ENCODE measurements at places on chromosomes 1 and 21.

- DNase-seq: no peak
Measured at GRCh38 chr1:111847466-111847865, 91.8 kb downstream of the DDX20 start.

DNA sequence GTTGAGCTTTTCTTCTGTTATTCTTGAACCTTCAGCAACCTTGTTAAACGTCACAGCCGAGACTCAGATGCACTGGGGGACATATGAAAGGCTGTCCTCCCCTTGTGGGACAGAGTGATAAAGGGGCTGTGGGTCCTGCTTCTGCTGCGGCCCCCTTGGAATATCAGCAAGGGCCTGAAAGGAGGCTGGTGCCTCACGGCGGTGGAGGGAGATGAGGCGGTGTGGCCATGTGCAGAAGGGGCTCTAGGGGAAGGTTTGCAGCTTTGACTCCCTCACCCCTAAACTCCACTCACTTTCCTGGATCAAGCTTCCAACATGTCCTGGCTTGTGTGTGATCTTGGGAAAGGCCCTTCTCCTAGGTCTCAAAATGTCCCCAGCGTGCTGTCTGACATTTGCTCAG lies 270.7 kb upstream of the CSF3R start:
- DNase-seq: no peak

GRCh38 chr1:203381151-203381751 lies 30.3 kb upstream of the FMOD start:
- no peak for DNase-seq

DNA sequence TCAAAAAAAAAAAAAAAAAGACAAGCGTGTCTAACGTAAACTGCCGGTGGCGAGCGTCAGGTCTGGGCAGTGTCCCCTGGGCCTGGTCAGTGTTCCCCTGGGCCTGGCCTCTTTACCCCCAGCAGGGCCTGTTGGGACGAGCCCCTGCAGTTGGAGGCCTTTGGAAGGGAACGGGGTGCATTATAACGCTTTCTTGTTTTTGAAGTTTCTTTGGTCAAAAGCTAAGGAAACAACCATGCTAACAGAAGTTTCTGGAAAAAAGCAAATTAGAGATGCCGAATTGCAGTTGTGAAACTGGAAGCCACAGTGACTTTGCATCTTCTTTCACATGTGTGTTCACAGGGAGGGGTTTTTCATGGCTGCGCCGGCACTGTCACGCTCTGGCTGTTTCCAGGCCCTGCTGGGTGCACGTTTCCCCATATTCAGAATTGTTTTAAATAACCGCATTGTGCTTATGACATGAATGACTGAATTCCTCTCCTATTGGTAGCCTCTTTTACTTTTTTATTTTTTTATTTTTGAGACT lies 16.0 kb downstream of the RRP1 start:
- no peak for DNase-seq

GRCh38 chr21:27224169-27224568 lies 257.3 kb upstream of the ADAMTS5 start:
- no peak for DNase-seq

GRCh38 chr1:244084763-244085162 lies 33.7 kb downstream of the ZBTB18 start:
- no peak for DNase-seq

DNA sequence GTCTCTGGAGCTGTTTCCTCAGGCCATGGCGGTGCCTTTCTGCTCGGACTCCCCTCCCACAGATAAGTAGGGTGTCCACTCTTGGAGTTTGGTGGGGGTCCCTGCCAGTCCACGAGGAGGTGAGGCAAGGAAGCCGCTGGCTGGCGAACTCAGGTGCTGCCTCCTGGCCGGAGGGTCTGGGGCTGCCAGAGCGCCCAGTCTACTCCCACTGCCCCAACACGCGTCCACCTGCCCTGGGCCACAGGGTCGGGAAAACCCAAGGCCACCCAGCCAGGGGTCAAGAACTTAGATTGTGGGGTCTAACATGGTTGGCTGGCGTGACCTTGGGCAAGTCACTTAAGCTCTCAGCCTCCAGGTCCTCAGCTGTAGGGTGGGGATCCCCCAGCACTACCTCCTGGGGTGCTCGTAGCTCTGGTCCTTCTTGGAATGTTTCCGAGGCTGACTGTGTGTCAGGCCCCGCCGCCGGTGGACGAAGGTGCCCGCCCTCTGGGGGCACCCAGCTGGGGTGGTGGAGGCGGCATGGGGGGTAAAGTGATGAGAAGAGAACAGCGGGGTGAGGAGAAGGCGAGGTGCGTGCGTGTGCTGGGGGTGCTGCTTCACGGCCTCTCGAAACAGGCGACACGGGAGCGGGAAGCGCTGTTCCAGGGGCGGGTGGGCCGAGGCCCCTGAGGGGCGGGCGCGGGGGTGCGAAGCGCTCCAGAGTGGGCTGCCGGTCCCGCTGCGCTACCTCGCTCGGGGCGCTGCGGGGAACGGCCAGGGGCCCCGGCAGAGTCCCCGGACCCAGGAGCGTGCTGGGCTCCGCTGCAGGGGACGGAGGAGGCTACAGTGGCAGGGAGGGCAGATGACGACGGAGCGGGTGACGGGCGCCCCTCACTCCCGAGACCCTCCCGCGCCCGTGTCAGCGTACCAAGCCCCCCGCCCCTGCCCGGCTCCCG lies 1.2 kb downstream of the SH2D5 start:
- no peak for DNase-seq

DNA sequence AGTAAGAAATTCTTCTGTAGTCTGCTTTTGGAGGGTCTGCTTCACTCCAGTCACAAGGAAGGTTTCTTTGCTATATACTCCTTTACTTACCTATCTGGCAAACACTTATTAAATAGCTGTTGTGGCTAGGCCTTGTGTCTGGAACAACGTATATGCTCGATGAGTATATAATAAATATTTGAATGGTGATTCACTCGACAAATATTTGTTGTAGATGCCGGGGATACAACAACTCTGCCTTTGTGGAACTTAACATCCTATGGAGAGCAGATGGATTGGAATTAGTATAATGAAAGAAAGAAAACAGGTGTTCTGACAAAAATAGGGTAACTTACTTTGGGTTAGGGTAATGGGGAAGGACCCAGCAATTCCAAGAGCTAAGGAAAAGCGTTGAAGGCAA lies 31.1 kb downstream of the KPNA6 start:
- DNase-seq: no peak

DNA sequence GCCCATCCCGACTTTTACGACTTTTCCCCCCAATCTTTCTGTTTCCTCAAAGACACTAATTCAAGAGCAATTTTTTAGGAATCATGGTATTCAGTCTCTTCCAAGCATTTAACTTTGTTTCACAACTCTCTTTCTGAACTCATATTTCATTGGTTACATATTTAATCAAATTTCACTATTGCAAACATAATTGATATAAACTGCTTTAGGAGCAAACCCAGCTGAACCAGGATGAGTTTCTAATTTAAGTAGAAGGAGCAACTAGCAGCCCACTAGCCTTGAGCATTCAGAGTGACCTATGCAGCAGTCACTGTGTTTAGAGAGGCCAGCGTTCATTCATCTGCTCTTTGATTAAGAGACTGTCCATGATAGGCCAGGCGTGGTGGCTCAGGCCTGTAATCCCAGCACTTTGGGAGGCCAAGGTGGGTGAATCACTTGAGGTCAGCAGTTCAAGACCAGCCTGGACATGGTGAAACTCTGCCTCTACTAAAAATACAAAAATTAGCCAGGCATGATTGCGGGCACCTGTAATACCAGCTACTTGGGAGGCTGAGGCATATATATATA lies 1.8 kb downstream of the CELA2B start:
- no peak for DNase-seq

DNA sequence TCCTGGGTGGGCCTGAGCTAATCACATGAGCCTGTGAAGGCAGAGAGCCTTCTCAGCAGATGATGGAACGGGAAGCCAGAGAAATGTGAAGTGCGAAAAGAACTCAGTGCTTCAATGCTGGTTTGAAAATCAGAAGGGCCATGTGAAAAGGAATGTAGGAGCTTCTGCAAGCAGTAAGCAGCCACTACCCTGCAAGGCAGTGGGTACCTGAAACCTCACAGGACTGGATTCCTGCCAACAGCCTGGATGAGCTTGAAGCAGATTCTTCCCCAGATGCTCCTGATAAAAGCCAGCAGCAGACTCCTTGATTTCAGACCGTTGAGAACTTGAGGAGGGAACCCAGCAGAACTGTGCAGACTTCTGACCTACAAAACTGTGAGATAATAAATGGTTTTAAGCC lies 158.6 kb downstream of the SYT2 start:
- DNase-seq: no peak

DNA sequence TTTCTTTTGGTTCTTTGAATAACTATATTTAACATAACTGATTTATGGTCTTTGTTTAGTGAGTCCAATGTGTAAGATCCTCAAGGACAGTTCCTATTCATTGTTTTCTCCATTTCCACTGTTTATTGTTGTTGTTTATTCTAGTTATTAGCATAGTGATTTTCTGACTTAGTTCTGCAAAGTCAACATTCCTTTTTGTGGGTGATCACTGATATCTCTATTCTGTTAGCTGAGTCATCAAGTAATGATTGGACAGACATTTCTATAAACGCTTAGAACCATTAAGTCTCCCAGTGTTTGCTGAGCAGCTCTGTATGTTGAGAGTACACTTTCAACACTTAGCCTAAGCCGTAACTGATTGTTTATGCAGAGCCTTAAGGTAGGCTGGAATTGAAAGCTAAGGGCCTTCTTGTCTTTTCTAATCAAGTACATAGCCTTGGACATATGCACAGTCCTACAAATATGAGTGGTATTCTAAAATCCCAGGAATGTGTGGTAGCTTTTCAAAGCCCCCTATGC lies 87.1 kb downstream of the SLC5A9 start:
- no peak for DNase-seq
